ENCODE measurements at places on chromosomes 3 and 15. TPM values are rescaled to one million over a fixed set of nuclear protein-coding genes. Genes with fewer than 3 reads are reported as not detected.

FBXL22 gene
- total RNA-seq = 0.30 TPM

HIGD2B gene
- total RNA-seq = not detected

OR5K2 gene
- total RNA-seq = not detected

C3orf85 gene
- total RNA-seq = not detected

TRANK1 gene
- 2.1 TPM for total RNA-seq

FOXL2 gene
- total RNA-seq = 1.2 TPM

Measured in hair follicular keratinocyte (primary cell).